Activated T-cell treated with anti-CD3 and anti-CD28 coated beads, Interleukin-2, amount 50 U/mL, for 24 hours (primary cell): ENCODE measurements at places on chromosomes 13 and 19.

- no peak for DNase-seq
- no peak overlapping the region for H3K4me3 ChIP-seq
- H3K27ac ChIP-seq = no peak overlapping the region
- no peaks in the 10 kb centered on the region for H3K27me3 ChIP-seq
Measured at GRCh38 chr13:66994097-66994496, 236.0 kb downstream of the PCDH9 start.

DNA sequence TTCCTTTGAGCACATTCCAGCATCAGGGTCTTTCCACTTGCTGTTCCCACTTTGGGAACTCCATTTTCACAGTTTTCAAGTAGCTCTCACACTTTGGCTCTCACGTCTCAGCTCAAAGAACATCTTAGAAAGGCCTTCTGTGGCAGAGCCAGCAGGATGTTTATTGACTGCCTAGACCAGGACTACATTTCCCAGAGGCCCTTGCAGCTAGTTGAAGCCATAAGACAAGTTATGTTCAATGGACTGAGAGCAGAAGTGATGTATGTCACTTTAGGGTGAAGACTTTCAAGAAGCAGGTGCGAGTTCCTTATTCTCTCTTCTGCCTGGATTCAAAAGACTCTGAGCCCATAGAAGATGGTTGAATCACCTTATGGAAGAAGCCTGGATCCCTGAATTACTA is 4.3 kb upstream of the HAUS5 start:
- peaks cover 23% of the 10 kb centered on the region for H3K4me1 ChIP-seq
- no peaks in the 10 kb centered on the region for H3K27me3 ChIP-seq
- no peak for DNase-seq
- no peak overlapping the region for H3K27ac ChIP-seq

DNA sequence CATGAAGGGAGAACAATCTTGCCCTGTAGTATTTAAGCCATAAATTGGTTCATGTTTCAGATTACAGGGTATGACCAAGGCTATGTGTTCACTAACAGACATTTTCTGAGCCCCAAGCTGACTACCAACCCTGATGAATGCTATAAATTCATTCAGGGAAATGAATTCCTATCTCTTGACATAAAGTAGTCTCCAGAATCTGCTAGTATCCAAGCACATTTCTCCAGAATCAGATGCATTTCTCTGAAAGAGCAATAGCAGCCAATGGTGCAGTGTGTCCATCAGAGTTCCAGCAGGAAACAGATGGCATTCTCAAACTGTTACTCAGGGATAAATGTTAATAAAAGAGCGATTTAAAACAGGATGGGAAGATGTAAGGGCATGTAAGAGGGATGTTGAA is 226.4 kb downstream of the COG6 start:
- no peaks in the 10 kb centered on the region for H3K27me3 ChIP-seq
- H3K36me3 ChIP-seq = no peaks in the 10 kb centered on the region
- H3K27ac ChIP-seq = no peak overlapping the region
- H3K4me3 ChIP-seq = no peak overlapping the region

DNA sequence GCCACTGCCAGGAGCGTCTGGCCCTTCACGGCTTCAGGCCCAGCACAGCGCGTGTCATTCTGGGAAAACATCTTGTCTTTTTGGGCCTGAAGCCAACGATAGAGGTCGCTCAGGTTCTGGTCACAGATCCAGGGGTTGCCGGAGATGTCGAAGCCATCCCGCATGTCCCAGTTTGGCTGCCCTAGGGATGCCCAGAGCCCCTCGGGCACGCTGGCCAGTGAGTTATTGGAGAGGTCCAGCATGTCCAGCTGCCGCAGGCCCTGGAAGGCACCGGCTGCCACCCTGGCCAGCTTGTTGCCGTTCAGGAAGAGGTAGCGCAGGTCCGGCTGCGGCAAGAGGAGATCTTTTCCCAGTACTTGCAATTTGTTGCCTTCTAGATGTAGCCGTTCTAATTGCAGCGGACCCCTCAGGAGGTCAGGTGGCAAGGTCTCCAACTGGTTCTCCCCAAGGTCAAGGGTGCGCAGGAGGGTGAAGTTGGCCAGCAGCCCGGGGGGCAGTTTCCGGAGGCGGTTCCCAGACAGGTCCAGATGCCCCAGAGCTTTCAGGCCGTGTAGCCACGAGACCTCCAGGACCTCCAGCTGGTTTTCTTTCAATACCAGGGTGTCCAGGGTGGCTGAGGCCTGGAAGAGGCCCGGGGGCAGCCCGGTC is 1.8 kb downstream of the LRG1 start:
- H3K27me3 ChIP-seq = peaks cover 39% of the 10 kb centered on the region
- H3K27ac ChIP-seq = no peak overlapping the region
- H3K36me3 ChIP-seq = no peaks in the 10 kb centered on the region
- H3K4me3 ChIP-seq = no peak overlapping the region

GRCh38 chr19:38831142-38831605 is 420 bp downstream of the ECH1 start:
- peak overlapping the region; percentile 83 for H3K4me3 ChIP-seq
- H3K4me1 ChIP-seq = peaks cover 38% of the 10 kb centered on the region
- no peak for DNase-seq
- no peaks in the 10 kb centered on the region for H3K27me3 ChIP-seq
- H3K27ac ChIP-seq = peak overlapping the region; percentile 95

- no peak for DNase-seq
- no peak overlapping the region for H3K27ac ChIP-seq
- peaks cover 3% of the 10 kb centered on the region for H3K27me3 ChIP-seq
- H3K4me3 ChIP-seq = no peak overlapping the region
- peaks cover 8% of the 10 kb centered on the region for H3K36me3 ChIP-seq
Measured at GRCh38 chr19:43723588-43723987, 7.7 kb downstream of the IRGC start.

DNA sequence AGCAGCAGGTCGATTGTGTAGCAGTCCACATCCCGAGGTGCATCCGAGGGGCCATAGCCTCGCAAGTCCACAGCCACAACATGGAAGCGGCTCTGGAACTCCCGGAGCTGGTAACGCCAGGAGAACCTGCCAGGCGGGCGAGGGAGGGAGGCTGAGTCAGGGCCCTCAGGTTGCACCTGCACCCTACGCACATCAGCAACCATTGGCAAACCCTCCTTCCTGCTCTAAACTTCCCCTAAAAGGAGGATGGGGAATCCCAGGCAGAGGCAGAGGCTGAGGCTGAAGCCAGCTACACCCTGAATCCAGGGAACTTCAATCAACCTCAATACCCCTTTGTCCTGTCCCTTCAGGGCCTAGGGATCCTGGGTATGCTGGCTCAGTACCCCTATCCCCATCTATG is 977 bp downstream of the EPHX3 start:
- no peak for DNase-seq
- peaks cover 9% of the 10 kb centered on the region for H3K4me1 ChIP-seq
- peaks cover 34% of the 10 kb centered on the region for H3K27me3 ChIP-seq
- no peak overlapping the region for H3K27ac ChIP-seq
- H3K36me3 ChIP-seq = peaks cover 12% of the 10 kb centered on the region

GRCh38 chr19:377801-378581 is 31.0 kb downstream of the C2CD4C start:
- peaks cover 10% of the 10 kb centered on the region for H3K4me1 ChIP-seq
- H3K27me3 ChIP-seq = peaks cover 27% of the 10 kb centered on the region
- H3K36me3 ChIP-seq = no peaks in the 10 kb centered on the region
- H3K4me3 ChIP-seq = no peak overlapping the region
